ENCODE measurements at places on chromosomes 4 and X. TPM values are rescaled to one million over a fixed set of nuclear protein-coding genes. Genes with fewer than 3 reads are reported as not detected.

The TMEM271 gene
- total RNA-seq: not detected

The BEX3 gene
- 151 TPM for total RNA-seq

GRCh38 chr4:181559637-181560036, 683.6 kb upstream of the TENM3 start:
- no peaks in the 10 kb centered on the region for H3K4me1 ChIP-seq
- H3K27me3 ChIP-seq: no peaks in the 10 kb centered on the region
- no peak for DNase-seq
- no peak overlapping the region for H3K4me3 ChIP-seq
- H3K27ac ChIP-seq: no peak overlapping the region

DNA sequence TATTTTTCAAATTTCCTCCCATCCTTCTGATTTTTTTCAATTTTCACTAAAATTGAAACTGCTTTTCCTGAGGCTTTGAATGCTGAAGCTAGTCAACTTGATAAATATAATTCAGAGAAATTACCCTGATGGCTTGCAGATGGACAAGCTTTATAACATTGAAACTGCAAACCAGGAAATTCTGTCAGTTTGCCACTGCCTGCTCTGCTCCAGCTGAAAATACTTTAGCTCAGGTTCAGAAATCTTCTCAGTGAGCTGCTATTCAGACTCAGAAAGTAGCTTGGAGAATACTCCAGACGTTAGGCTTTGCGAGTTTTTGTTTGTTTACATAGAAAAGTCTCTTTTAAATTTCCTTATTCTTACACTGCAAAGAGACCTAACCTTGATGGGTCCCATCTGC, 1574.7 kb downstream of the STIM2 start:
- H3K27me3 ChIP-seq: no peaks in the 10 kb centered on the region
- no peak for DNase-seq
- H3K4me1 ChIP-seq: no peaks in the 10 kb centered on the region
- H3K4me3 ChIP-seq: no peak overlapping the region
- no peak overlapping the region for H3K27ac ChIP-seq

The LETM1 gene
- total RNA-seq: 43.6 TPM

The KCNIP4 gene
- total RNA-seq: not detected

DNA sequence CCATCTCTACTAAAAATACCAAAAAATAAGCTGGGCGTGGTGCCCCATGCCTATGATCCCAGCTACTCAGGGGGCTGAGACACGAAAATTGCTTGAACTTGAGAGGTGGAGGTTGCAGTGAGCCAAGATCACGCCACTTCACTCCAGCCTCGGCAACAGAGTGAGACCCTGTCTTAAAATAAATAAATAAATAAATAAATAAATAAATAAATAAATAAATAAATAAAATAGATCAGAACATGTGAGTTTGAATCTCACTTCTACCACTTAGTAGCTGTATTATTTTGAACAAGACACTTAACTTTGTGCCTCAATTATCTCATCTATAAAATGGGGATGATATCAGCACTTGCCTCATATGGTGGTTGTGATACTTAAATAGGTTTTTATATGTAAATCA, 90.2 kb downstream of the C4orf51 start:
- no peaks in the 10 kb centered on the region for H3K27me3 ChIP-seq
- peaks cover 37% of the 10 kb centered on the region for H3K36me3 ChIP-seq
- no peak overlapping the region for H3K4me3 ChIP-seq
- no peaks in the 10 kb centered on the region for H3K4me1 ChIP-seq

The CXCL6 gene
- 2.7 TPM for total RNA-seq

DNA sequence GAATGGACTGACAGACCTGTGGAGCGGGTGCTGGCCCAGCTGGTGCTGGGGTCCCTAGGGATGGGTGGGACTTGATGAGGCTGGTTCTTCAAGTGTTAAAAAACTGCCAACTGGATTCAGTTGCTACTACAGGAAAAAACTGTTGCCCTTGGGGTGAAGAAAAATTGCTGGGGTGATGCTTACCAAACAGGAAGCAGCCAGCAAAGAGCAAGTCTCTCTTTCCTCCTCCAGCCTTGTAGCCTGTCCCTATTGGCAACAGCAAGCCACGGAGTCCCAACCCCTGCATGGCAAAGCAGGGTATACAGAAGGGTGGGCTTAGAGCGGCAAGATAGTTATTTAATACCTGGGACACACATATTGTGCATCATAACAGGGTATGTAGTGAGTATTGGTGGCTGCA, 60.1 kb upstream of the ATP8A1 start:
- H3K27ac ChIP-seq: no peak overlapping the region
- no peaks in the 10 kb centered on the region for H3K27me3 ChIP-seq
- no peak overlapping the region for H3K4me3 ChIP-seq
- H3K36me3 ChIP-seq: no peaks in the 10 kb centered on the region
- H3K4me1 ChIP-seq: no peaks in the 10 kb centered on the region
